ENCODE measurements at places on chromosomes 11 and 22.

DNA sequence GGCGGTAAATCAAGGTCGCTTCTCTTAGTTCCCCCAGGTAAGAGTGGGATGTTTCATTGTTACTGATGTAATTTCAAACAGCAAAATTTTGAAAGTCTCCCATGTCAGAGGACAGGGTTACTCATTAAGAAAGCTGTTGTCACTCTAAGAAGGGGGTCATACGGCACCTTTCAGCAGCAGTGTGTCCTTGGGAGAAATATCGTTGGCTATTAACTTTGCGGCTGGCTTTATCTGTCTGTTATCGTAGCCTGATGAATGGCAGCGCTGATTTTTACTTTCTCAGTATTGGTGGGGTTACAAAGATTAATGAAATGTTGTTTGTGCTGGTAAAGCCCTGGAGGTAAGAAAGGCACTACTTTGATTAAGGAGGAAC lies 27.5 kb upstream of the FBXO3 start:
- DNase-seq = no peak

DNA sequence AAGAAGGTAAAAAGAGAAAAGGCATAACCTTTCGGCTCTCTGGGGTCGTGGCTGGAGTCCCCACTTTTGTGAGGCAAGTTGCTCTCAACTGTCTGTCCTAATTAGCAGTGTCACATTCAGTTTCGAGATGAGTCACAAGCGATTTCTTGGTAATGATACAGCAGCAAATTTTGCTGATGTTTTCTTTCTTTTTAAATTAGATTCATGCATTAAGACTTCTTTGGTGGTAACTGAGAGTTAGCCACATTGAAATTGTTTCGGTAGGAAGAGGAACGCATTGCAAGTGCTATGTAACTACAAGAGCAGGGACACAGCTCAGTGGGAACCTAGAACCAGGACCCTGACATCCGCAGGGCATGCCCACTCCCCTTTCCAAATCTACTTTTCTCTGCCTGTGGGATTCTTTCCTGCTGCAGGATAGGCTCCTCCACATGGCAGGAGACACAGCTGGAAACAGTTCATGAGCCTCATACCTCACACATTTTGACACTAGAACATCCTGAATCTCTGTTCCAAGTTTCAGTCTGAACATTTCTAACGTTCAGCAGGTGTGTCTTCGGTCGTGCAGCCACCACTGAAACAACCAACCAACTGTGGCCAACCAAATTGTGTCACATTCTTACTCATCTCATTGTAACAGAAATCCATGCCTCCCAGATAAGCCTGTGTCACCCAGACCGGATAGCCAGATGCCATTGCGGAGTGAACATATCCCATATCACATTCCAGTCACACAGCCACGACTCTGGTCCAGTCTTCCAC lies 987.6 kb downstream of the NTM start:
- DNase-seq = no peak

DNA sequence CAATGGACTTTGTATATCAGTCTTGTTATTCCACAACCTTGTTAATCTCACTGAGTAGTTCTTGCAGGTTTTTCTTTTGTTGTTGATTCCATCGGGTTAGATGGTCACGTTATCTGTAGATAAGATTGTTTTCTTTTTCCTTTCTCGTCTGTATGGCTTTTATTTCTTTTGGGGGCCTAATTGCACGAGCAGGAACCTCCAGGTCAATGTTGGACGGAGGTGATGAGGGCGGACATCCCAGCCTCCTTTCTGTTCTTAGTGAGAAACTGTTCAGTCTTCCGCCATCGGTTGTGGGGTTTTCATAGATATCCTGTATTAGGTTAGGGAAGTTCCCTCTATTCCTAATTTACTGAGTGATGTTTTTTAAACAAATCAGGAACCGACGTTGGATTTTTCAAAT lies 4.8 kb upstream of the PRR33 start:
- no peak for DNase-seq

GRCh38 chr11:43447151-43447550 lies 88.4 kb downstream of the TTC17 start:
- DNase-seq = no peak

DNA sequence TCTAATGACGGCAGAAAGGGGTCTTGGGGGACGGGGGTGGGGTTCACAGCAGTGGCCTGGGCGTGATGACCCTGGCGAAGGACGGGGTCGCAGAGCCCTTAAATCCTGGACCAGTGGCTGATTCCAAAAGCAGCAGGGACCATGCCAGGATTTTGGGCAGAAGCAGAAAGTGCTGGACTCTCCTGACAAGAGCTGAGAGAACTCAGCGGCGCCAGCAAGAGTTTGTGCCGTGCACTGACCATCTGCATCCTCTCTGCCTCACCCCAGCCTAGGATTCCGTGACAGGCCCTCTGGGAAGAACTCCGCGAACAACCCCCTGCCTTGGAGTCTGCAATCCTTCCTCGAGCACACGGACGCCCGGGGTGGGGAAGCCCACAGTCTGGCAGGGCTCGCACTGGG lies 644 bp upstream of the NDUFV1 start:
- DNase-seq = no peak

- DNase-seq = no peak
Measured at GRCh38 chr11:32379719-32380118, 55.6 kb downstream of the WT1 start.

Data from hippocampal formation (tissue), 2 donors.